ENCODE measurements at places on chromosomes 2 and 18.

DNA sequence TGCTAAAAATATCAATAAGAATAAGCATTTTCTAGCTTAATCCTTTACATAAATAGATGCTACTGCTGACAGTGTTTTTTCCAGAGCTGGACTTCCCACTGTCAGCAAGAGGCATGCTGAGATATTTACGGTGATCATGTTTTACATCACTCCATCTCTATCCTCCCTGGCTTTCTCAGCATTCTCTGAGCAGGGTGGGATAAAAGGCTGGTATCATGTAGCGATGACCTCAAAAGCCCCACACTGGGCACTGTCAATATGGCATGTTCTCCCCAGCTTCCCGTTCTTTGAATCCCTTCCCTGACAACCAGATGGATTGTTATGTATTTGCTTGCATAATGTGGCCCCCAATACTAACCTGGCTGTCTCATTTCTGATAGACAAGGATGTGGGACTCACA, 83.2 kb upstream of the EPHA4 start:
- no peak for DNase-seq

- DNase-seq = no peak
Measured at GRCh38 chr2:160652236-160652635, 158.6 kb upstream of the RBMS1 start.

DNA sequence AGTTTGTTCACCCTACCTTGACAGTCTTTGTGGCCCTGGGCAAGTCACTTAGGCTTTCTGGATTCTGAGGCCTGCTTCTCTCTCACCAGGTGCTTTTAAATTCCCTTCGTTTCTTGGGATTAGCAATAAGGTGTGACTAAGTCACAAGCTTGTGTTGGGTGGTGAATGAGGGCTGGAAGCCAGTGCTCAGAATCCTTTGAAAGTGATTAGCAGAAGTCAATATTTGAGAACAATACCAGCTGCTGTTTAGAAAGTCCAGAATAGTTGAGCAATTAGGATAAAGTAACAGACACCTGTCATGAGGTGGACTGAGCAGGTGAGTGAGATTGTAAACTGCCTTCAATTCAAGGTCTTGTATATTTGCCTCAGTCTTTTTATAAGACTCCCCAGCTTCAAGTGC, 19.3 kb upstream of the MGAT5 start:
- DNase-seq = no peak

- DNase-seq = no peak
Measured at GRCh38 chr18:27467073-27467472, 282.0 kb upstream of the CHST9 start.

GRCh38 chr2:190807886-190808285, 72.7 kb upstream of the GLS start:
- no peak for DNase-seq

DNA sequence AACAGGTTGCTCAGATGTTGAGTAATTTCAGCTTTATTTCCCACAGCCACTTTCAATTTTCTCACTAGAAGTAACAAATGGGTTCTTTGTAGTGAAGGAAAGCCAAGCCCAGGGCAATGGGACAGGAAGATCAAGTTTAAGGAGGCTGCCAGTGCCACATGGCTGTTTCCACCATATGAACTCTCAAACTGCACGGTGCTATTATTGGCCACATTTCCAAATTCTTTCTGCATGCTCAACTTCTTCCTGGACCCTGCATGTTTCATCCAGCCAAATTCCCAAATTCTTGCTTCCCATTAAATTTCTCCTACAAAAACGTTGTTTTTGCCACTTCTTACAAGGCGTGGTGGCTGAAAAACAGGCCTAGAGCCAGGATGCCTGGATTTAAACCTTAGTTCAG, 193.3 kb upstream of the SPHKAP start:
- DNase-seq = no peak

GRCh38 chr2:127589841-127590240, 54.4 kb downstream of the MYO7B start:
- DNase-seq = no peak

- no peak for DNase-seq
Measured at GRCh38 chr18:59631583-59632181, 65.5 kb downstream of the CCBE1 start.

DNA sequence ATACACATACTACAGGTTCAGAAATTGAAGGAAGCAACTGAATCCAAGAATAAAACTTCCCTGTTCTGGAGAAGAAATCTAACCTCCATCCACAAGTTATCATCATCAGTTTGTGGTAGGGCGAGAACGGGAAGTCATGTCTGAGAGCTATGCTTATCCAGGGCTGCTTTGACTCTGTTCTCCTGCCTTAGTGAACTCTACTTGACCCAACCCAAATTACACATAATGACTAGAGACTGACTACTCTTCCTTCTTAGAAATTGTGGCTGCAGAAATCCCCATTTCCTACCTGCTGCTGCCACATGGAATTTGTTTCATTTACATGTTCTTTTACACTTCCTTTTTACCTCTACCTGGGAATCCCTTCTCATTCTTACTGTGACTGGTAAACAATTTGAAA, 1102.6 kb upstream of the PIK3C3 start:
- DNase-seq = no peak

DNA sequence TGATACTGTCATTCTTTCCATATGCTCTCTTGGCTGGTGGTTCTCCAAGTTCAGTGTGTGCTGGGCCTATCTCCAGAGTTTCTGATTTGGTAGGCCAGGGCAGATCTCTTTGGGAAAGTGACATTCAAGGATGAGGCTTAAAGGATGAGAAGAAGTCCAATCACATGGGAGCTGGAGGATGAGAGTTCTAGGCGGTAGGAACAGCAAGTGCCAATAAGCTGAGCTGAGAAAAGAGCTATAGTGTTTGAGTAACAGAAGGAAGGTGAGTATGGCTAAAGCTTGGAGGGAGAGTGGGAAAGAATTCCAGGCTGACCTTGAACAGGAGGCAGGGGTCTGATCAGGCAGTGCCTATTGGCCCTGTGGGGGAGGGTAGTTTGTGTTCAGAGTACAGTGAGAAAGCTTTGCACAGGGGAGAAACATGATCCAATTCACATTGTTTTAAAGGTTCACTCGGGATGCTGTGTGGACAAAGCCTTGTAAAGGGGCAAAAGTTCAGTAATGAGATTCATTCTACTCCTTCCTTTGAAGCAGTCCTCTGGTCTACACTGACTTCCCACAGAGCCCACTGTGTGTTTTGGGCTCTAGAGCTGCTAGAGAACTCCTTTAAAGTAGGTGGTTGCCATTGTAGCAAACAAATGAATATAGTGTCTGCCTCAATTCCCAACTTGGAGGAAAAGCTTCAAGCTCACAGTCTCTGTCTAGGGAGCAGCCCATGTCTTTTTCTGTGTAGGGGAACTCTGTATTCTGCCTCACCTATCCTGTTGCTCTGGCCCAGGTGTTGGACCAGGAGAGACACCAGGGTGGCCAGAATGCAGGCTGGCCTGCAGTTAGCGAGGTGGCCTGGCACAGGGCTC, 81.8 kb downstream of the FASTKD2 start:
- no peak for DNase-seq

DNA sequence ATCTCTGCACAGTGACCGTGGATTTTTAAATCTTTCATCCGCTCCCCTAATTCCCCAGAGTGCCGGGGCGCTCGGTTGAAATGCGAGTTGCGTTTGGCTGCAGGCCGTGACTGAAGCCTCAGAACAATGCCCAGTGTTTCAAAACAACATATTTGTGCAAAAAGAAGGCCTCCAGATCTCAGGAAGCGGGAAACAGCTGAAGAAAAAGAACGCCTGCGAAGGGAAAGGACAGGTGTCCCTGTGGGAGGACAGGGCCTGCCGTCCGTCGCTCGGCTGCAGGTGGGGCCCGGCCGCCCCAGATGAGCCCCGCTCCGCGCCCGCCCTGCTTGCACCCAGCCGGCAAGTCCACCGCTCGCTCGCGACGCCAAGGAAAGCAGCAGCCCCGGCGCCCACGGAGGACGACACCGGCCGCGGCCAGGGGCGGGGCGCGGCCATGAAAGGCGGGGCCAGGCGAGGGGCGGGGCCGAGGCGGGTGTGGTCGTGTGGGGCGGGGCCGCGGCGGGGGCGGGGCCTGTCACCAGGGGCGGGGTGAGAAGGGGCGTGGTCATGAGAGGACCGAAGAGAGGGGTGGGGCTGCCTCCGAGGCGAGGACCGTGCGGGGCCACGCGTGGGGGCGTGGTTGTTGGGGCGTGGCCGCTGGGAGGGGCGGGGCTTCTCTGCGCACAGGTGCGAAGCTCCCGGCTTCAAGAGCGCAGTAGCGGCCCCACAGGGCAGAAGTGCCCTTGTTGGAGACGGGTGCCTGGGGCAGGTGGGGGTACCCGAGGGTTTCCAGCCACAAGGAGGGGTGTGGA, 17.6 kb upstream of the BOK start:
- no peak for DNase-seq

GRCh38 chr18:26304511-26304910, 78.3 kb downstream of the TAF4B start:
- no peak for DNase-seq

- DNase-seq = peak; percentile 36
Measured at GRCh38 chr18:37537868-37538525, 27.6 kb downstream of the CELF4 start.

DNA sequence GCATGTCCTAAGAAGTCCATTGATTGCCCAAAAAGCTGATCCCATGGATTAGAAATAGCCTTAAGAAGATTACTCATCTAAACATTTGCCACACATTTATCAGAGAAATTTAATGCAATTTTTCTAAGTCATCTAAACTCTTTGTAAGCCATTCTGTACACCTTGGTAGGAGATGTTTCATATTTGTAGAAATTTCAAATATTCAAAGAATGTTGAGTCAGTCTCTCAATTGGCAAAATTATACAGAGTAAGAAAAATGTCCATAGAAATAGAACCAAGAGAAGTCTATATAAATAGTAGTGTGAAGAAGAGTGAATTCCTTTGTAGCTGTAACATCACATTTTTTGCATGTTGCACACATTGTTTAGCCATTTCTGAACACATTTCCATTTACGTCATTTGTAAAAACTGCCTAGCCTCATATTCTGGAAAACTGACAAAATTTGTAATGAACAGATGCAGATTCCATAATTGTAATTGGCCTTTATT, 128.6 kb downstream of the MSTN start:
- DNase-seq = no peak

DNA sequence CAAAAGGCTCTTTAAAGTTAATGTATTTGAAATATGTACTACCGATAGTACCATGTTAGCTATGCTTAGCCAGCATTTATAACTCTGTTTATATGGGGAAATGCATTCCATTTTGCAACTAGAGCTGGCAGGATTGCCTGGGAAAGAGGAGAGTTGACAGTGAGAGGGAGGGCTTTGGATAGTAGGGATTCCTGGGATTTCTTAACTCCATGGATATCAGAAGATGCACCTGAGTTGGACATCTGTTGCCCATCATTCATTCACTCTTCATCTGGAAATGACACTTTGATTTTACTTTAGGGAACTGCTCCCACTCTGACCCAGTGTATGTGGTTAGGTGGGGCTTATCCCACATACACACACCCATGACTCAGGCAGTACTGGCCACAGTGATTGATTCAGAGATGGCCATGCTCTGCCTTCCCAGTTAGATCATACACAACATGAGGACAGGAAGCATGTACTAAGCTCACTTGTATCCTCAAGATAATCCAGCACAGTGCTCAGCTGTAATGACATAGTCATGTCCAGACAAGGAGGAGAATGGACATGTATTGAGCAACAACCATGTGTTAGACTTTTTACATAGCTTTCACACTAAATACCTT, 248.8 kb downstream of the MREG start:
- no peak for DNase-seq

DNA sequence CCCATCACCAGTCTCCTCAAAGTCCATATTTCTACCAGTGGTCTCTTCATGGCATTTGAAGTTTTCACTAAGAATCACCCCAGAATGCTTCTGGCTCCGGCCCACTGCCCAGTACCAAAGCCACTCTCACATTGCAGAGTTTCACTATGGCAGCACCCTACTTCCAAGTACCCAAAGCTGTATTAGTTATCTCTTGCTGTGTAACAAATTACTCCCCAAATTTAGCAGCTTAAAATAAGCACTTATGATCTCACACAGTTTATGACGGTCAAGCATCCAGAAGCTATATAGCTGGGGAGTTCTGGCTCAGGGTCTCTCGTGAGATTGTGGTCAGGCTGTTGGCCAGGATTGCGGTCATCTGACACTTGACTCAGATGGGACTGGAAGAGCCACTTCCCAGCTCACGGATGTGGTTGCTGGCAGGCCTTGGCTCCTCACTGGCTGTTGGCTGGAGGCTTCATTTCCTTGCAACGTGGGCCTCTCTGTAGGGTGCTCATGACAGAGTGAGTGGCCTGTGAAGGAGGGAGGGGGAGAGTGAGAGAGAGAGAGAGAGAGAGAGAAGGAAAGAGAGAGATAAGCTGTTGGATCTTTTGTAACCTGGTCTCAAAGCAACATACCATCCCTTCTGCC, 189.5 kb downstream of the CTIF start:
- peak; percentile 96 for DNase-seq

DNA sequence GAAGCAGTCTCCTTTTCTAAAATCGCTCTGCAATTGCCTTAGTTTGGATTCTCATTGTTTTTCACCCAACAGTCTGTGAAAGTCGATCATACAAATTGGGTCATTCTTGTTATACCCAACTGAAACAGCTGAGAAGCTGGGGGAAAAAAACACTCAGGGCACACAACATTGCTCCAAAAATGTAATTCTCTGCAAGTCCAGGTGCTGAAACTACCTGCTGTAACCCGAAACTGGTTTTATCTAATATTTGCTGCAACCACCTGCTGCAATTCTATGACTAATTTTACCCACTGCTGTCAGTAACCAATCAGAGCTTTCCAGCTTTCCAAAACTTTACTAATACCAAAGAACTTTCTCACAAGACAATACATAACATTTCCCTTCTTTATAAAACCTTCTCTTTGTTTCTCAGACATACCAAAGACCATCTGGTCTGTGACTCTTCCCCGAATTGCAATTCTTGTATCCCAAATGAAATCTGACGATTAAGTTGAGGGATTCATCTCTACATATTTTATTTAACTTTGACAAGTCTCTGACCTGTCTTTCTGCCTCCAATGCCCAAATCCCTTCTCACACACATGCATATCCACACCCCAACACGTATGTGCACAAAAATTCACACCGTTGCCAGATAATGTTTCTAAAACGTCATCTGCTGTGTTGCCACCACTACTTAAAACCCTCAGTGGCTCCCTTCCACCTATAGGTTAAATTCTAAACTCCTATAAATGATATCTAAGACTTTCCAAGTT, 198.3 kb downstream of the PIEZO2 start:
- DNase-seq = no peak

GRCh38 chr2:71798266-71799012, 345.1 kb downstream of the DYSF start:
- DNase-seq = no peak

- peak; percentile 64 for DNase-seq
Measured at GRCh38 chr2:86298411-86299390, 38.7 kb downstream of the REEP1 start.

Measured in foreskin melanocyte (primary cell).